Naive thymus-derived CD8-positive, alpha-beta T cell (primary cell): ENCODE measurements at places on chromosomes 16 and 17.

DNA sequence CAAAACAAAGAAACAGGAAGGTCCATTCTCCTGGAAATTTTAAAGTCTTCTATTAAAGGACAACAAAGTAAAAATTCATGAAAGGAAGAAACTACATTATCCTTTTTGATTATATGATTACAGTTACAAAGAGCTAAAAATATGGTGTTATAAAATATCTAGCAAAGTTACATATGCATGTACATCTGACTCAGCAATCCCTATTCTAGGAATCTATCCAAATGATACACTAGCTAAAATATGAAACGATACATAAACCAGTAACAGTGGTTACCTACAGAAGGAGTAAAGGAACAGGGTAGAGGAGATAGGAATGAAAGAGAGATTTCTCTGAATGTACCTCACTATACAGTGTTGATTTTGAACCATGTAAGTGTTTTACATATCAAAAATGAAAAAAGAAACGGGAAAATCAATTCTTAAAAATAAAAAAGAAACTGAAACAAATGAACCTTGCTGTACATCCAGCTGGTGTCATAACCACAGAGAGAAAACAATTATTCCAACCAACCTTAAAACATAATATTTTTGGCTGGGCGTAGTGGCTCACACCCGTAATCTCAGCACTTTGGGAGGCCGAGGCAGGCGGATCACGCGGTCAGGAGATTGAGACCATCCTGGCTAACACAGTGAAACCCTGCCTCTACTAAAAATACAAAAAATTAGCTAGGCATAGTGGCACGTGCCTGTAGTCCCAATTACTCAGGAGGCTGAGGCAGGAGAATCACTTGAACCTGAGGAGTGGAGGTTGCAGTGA, 41.4 kb downstream of the HYDIN start:
- no peaks in the 10 kb centered on the region for H3K36me3 ChIP-seq
- no peak overlapping the region for H3K27ac ChIP-seq
- no peaks in the 10 kb centered on the region for H3K4me1 ChIP-seq
- H3K27me3 ChIP-seq, result peaks cover 7% of the 10 kb centered on the region

GRCh38 chr16:17481736-17482135, 11.0 kb upstream of the XYLT1 start:
- H3K27me3 ChIP-seq, result peaks cover 17% of the 10 kb centered on the region
- no peak overlapping the region for H3K27ac ChIP-seq
- H3K36me3 ChIP-seq, result peaks cover 4% of the 10 kb centered on the region
- no peak overlapping the region for H3K4me3 ChIP-seq
- no peak for DNase-seq

DNA sequence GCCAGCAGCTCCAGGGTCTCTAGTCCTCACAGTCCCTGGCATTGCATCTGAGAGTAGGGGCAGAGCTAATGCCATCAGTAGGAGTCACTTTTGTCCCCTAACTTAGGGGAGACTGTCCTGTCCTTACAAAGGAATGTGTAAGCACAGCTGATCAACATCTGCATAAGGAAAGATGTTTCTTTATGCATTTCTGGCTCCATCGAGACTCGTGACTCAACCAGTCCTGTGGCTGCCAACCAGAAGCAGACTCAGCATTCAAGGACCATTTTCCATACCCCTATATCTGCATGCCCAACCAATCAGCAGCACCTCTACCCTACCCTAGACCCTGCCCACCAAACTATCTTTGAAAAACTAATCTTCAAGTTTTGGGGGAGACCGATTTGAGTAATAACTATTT, 8.2 kb upstream of the MPP2 start:
- no peak overlapping the region for H3K4me3 ChIP-seq
- peaks cover 30% of the 10 kb centered on the region for H3K4me1 ChIP-seq
- no peak for DNase-seq
- no peaks in the 10 kb centered on the region for H3K27me3 ChIP-seq

- peaks cover 44% of the 10 kb centered on the region for H3K4me1 ChIP-seq
- no peaks in the 10 kb centered on the region for H3K27me3 ChIP-seq
- H3K4me3 ChIP-seq, result peak within 1 kb of the TSS; percentile 95
- peak within 1 kb of the TSS; percentile 95 for H3K27ac ChIP-seq
- H3K36me3 ChIP-seq, result no peaks in the 10 kb centered on the region
- peak; percentile 93 for DNase-seq
Observed at GRCh38 chr17:44123356-44124117, at the start of gene HDAC5. Gene HDAC5 (minus strand): TSS chr17:44123641. CDS start chr17:44117515, 6,126 bp downstream.

DNA sequence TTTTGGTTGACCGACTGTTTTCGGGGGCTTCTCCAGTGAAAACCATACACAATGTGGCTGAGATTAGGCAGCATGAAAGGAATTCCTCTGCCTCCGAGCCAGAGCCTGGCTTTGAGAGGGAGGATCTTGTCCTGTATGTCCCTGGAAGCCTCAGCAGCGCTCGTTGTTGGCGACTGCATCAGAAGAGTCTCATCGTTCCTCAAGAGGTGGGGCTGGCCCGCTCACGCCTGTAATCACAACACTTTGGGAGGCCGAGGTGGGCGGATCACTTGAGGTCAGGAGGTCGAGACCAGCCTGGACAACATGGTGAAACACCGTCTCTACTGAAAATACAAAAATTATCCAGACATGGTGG, 15.0 kb downstream of the HS3ST6 start:
- no peak overlapping the region for H3K4me3 ChIP-seq
- DNase-seq, result no peak
- peaks cover 4% of the 10 kb centered on the region for H3K27me3 ChIP-seq
- no peak overlapping the region for H3K27ac ChIP-seq
- H3K36me3 ChIP-seq, result no peaks in the 10 kb centered on the region

GRCh38 chr16:14121142-14121541, 50.0 kb downstream of the MRTFB start:
- no peak overlapping the region for H3K27ac ChIP-seq
- H3K27me3 ChIP-seq, result no peaks in the 10 kb centered on the region
- no peak for DNase-seq
- H3K4me1 ChIP-seq, result peaks cover 22% of the 10 kb centered on the region
- H3K36me3 ChIP-seq, result peaks cover 14% of the 10 kb centered on the region

DNA sequence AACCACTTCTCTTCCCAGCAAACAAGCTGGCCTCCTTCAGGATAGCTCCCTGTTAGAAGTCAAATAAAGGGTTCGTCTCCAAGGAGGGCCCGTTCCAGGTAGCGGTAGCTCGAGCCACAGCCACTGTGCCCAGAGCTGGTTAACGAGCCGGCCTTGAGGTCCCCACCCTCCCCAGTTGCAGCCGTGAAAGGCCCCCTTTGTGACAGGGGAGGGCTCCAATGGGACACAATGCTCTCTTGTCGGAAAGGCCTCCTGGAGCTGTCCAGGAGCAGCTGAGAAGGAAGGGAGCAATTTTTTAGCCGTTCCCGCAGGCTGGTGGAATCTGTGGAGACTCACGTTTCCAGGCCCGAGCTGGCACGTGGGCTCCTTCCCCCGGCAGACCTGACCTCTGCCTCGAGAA, 29.9 kb upstream of the FOXF1 start:
- DNase-seq, result no peak
- H3K4me1 ChIP-seq, result no peaks in the 10 kb centered on the region
- no peak overlapping the region for H3K27ac ChIP-seq
- no peaks in the 10 kb centered on the region for H3K36me3 ChIP-seq
- H3K27me3 ChIP-seq, result peaks cover 34% of the 10 kb centered on the region
- H3K4me3 ChIP-seq, result no peak overlapping the region

DNA sequence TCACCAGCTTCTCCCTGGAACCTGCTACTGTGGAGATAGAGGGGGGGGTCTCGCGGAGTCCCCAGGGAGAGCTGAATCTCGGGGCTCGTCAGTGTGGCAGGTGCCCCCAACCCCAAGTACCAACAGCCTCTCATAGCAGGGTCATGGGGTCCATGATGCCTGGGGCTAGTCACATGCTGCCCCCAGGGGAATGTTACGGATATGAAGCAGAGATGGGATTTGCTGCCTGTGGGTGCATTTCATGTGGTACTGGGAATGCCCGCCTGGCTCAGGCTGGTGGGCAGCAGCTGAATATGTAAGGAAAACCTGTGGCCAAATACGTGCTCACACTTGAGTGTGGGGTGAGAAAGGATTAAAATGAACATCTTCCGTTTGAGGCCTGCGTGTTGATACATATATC, 49.4 kb downstream of the MEAK7 start:
- no peaks in the 10 kb centered on the region for H3K36me3 ChIP-seq
- no peak for DNase-seq
- H3K27ac ChIP-seq, result no peak overlapping the region
- no peak overlapping the region for H3K4me3 ChIP-seq

- H3K27ac ChIP-seq, result no peak overlapping the region
- H3K4me3 ChIP-seq, result no peak overlapping the region
- H3K27me3 ChIP-seq, result no peaks in the 10 kb centered on the region
- H3K4me1 ChIP-seq, result peaks cover 50% of the 10 kb centered on the region
Observed at GRCh38 chr17:82245134-82246039, 16.5 kb downstream of the SLC16A3 start.

DNA sequence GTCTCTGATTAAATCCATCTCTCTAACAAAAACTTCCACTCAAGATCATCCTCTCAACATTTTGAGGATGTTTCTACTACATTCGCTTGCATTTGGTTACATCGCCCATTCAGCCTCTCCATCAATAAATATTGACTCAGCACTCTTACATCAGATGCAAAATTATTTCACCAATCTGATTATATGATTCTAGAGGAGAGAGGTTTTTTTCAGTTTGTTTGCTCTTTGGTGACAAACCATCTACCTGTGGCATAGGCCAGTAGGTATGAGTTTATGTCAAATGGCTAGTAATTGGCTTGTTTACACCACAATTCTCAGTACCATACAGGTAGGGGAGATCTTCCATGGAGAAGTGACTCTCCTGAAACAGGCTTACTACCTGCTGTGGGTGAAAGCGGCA, 52.3 kb downstream of the TOX3 start:
- DNase-seq, result no peak
- H3K4me1 ChIP-seq, result peaks cover 4% of the 10 kb centered on the region
- H3K4me3 ChIP-seq, result no peak overlapping the region
- no peak overlapping the region for H3K27ac ChIP-seq
